Mammary epithelial cell (primary cell): ENCODE measurements at places on chromosomes 13 and 19. TPM values are rescaled to one million over a fixed set of nuclear protein-coding genes. Genes with fewer than 3 reads are reported as not detected.

DNA sequence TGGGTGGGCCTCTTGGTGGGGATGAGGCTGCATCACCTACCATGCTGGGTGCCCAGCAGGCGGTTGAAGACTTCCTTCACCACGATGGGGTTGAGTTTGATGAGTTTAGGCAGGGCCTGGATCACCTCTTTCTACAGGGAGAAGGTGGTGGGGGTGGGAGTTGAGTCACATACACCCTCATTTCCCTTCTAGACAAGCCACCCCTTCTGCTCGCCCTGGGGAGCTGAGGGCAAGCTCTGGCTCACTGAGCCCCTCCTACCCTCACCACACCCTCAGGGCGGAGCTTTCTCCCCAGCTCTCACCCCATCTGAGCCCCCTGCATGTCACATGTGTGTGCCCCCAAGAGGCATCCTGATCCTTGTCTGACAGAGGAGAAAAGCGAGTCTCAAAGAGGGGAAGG is 7.6 kb upstream of the RSPH6A start:
- no peak for DNase-seq

- no peak for DNase-seq
Observed at GRCh38 chr13:20446405-20446804, 79.3 kb downstream of the CRYL1 start.

DNA sequence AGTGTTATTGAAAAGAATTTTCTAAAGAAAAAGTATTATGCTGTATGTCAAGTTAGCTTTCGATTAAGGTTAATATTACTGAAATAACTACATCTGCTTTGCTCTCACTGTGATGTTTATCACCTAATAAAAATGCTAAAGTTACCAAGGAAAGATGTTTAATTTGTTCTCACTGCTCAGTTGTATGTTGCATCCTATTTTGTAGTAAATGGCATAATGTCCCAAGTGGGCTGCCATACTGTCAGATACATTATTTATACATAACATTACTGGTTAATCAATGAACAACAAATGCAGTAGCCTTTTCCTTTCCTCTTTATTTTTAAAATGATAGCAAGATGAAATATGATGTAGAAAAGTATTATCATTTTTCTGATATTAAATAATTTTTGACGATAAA is 226.3 kb upstream of the DACH1 start:
- DNase-seq = no peak

- no peak for DNase-seq
Observed at GRCh38 chr13:113053376-113053775, 52.2 kb upstream of the F7 start.

GRCh38 chr13:111510502-111511218 is 190.2 kb downstream of the TEX29 start:
- DNase-seq = no peak

- no peak for DNase-seq
Observed at GRCh38 chr19:46606681-46607447, 5.7 kb downstream of the CALM3 start.

DNA sequence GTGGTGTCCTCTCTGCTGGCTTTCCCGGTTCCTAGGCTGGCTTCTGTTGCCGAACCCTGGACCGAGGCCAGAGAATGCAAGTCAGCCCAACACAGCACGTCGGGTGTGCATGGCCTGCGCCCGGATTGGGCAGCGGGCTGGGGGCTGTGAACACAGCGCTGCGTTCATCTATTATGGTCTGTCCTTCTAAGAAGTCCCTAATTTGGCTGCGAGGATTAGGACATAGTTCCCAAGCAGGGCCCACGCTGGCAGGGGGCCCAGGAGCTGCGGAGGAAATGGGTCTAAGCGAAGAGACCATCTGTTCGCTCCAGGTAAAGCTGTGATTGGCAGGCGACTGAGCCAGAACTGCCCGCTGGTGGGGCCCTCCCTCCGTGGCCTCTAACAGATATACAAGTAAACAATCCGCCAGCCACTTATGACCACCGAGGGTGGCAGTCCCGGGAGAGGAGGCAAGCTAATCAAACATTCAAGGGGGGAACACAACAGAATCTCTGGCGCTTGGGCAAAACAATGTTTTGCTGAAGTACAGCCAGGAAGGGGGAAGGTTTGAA is 6.0 kb downstream of the SYCE2 start:
- DNase-seq = no peak

GRCh38 chr13:49759503-49759902 is 33.0 kb downstream of the KPNA3 start:
- DNase-seq = no peak

DNA sequence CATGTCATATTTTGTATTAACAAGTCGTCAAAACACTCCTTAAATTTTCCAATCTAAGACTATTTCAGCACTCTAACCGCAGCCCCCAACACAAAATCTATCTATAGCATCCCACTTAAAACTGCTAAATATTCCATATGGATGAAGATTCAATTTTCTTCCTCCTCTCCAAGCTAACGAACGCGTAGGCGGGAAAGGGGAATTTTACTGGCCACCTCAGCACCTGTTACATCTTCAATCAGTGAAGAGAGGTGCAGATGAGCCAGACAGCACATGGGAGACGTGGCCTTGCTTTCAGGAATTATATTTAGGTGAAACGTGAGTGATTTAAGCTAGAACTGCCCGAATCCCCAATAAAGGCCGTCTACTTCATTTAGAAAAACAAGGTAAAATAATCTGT is 1.1 kb downstream of the RBM26 start:
- DNase-seq = peak; percentile 39

DNA sequence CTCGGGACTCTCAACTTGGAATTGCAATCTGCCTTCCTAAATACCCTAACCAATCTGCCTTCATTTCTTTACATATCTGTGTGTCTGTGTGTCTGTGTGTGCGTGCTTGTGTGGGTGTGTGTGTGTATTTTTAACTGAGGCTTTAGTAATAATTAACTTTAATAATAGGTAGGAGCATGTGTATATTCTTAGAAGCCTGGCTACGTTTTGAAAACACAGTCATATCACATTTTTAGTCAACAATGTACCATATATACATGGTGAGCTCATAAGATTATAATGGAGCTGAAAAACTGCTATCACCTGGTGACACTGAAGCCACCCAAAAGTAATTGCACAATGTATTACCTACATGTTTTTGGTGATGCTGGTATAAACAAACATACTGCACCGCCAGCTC is 65.4 kb upstream of the ATXN8OS start:
- DNase-seq = no peak

- peak; percentile 65 for DNase-seq
Observed at GRCh38 chr13:25473864-25474263, 102.1 kb downstream of the ATP8A2 start.

GRCh38 chr13:22893777-22894176 is 287.0 kb upstream of the SGCG start:
- DNase-seq = no peak

- peak; percentile 44 for DNase-seq
Observed at GRCh38 chr13:36344886-36345437, 1.2 kb downstream of the SPART start.

- peak; percentile 8 for DNase-seq
Observed at GRCh38 chr13:100128373-100128772, 39.5 kb downstream of the PCCA start.

GRCh38 chr13:51435002-51435578 is 17.7 kb downstream of the INTS6 start:
- no peak for DNase-seq

- no peak for DNase-seq
Observed at GRCh38 chr13:99577934-99578917, 77.0 kb downstream of the TM9SF2 start.

GRCh38 chr13:39770221-39771090 is 115.0 kb downstream of the COG6 start:
- DNase-seq = no peak

- no peak for DNase-seq
Observed at GRCh38 chr19:50723069-50723468, at the start of gene CLEC11A. CLEC11A (plus strand) TSS chr19:50723364; CDS start chr19:50723526, 162 bp downstream.

GRCh38 chr13:27954406-27954851 is 14.7 kb downstream of the CDX2 start:
- DNase-seq = no peak

DNA sequence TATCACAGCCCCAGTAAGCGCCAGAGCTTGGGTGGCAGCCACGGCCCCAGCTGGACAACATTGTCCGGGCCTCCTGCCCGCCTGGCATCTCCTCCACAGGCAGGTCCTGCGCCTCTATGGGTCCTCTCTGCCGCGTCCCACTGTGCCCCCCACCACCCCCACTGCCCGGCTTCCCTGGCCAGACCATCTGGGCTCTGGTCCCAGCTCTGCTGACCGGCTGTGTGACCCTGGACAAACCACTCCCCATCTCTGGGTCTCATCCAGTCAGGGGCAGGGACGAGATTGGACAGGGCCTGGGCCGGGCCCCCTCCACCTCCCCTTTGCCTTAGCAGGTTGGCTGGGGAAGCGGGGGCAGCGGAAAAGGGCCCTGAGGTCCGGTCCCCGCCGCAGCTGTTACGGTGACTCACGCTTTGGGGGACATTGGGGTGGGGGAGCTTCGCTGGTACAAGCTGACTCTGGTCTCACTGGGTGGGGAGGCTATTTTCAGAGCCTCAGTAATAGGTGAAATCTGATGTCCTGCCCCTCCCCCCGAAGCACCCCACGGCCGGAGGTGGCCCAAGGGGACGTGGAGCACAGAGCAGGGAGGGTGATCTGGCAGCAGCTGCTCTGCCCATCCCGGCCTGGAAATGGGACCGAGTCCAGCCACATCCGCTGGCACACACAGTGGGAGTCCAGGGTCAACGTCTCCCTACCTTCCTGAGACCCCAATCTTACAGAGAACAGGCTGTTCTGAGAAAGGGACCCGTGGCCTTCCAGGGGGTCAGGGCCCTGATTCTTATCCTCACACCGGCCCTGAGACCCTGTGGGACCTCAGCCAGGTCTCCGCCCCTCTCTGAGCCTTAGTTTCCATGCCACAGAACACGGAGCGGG is 9.1 kb downstream of the NFIC start:
- no peak for DNase-seq

DNA sequence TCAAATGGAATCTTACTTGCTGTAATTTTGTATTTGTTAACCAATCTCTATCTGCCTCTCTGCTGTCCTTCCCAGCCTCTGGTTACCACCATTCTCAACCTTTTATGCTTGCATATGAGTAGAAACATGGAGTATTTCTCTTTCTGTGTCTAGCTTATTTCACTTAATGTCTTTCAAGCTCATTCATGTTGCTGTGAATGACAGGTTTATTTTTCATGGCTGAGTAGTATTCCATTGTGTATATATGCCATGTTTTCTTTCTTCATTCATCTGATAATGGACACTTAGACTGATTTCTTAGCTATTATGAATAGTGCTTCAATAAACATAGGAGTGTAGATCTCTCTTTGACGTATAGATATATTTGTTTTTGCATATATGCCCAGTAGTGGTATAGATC is 13.4 kb downstream of the ZNF460 start:
- no peak for DNase-seq

- DNase-seq = peak; percentile 25
Observed at GRCh38 chr19:47239610-47240296, 8.8 kb upstream of the BBC3 start.

GRCh38 chr19:33208904-33209849 is 15.0 kb downstream of the LRP3 start:
- DNase-seq = no peak

DNA sequence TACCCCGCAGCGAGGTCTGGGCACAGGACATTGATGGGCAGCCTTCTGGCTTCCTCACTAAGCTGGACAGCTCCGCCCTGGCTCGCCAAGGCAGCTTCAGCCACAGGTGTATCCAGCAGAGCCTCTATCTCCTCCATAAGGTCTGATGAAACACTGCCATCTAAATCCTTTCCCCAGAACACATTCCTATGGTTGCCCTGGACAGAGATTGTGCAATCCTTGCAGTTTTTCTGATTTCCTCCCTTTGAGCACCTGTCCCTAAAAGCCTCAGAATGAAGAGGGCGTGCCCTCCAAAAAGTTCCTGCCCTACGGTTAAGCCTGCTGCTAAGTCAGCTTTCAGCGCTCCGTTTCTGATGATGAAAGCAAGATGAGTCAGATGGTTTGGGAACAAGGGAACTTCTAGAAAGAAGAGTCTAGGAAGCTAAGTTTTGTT is 21.0 kb downstream of the CLEC4M start:
- DNase-seq = peak; percentile 95

DNA sequence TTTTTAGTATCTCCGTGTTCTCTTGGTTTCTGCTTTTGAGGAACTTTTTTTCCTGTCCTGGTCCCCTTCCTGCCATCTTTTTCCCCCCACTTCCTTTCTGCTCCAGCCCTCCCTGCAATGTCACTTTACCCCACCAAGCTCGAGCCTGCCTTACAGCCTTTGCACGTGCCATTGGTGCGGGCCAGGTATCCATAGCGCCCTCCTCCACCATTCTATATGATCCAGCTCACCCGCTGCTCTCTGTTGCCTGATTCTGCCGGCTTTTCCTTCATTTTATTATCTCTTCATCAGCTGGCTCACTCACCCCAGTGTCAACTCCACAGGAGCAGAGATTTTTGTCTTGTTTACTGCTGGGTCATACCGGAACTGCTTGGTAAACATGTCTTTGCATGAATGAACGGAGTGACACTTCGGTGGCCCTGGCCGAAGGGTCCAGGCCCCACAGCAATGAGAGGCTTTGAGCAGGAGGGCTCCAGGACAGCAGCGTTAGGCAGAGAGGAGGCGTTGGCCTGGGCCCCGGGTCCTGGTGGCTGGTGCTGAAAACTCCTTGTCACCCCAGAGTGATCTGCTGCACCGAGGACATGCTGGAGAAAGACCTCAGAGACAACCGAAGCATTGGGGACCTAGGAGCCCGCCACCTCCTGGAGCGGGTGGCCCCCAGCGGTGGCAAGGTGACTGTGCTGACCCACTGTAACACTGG is 1.2 kb downstream of the MRI1 start:
- DNase-seq = no peak

- no peak for DNase-seq
Observed at GRCh38 chr19:40277356-40278059, 7.6 kb downstream of the AKT2 start.

DNA sequence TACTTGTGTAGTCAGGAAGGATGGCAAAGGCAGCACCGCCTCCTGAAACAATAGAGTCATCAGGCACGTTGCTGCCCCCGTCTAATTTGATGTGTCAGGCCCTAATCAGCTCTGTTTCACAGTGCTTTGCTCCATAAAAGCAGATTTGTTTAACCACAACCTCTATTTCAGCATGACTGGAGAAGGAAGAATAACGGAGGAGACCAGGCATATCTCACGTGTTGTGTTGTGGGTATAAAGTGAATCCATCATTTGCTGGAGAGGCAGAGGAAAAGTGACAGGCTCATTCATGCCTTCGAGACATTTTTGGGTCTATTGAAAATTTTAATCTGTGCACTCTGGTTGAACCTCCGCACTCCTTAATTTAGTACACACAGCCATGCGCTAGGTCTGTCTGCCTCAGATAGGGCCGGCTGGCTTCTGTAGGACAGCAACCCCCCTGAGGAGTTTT is 940.4 kb upstream of the SLC10A2 start:
- no peak for DNase-seq

CEACAM16 gene
- polyA plus RNA-seq = not detected

DKKL1 gene
- polyA plus RNA-seq = 0.18 TPM

C19orf33 gene
- 445 TPM for polyA plus RNA-seq

ZNF284 gene
- 0.96 TPM for polyA plus RNA-seq

ENOX1 gene
- polyA plus RNA-seq = 1.9 TPM

ADM5 gene
- 1.2 TPM for polyA plus RNA-seq

BLVRB gene
- 88.3 TPM for polyA plus RNA-seq

GRIN2D gene
- polyA plus RNA-seq = 0.05 TPM

PGLYRP2 gene
- polyA plus RNA-seq = not detected

DGKH gene
- polyA plus RNA-seq = 5.0 TPM

PRR22 gene
- 1.00 TPM for polyA plus RNA-seq

ADGRE3 gene
- not detected for polyA plus RNA-seq

C19orf38 gene
- polyA plus RNA-seq = 0.07 TPM

ZNF682 gene
- not detected for polyA plus RNA-seq

C19orf81 gene
- polyA plus RNA-seq = not detected

PEG3 gene
- not detected for polyA plus RNA-seq

DNASE2 gene
- polyA plus RNA-seq = 40.6 TPM

DMKN gene
- 212 TPM for polyA plus RNA-seq

N4BP2L1 gene
- polyA plus RNA-seq = 0.25 TPM

ZNF534 gene
- not detected for polyA plus RNA-seq
